ENCODE measurements at places on chromosomes 7 and 10. TPM values are rescaled to one million over a fixed set of nuclear protein-coding genes. Genes with fewer than 3 reads are reported as not detected.

Gene AQP1
- total RNA-seq, result 1.2 TPM

Gene HIP1
- 31.3 TPM for total RNA-seq

Gene PAPSS2
- 19.0 TPM for total RNA-seq

Gene CH25H
- total RNA-seq, result not detected

Gene UCN3
- not detected for total RNA-seq

Gene ZEB1
- 44.0 TPM for total RNA-seq

Gene ANKIB1
- 24.0 TPM for total RNA-seq

Gene TBRG4
- 116 TPM for total RNA-seq

Gene PAX2
- total RNA-seq, result not detected

Gene TMEM184A
- 1.6 TPM for total RNA-seq

Gene TMEM273
- not detected for total RNA-seq

Gene GRM3
- total RNA-seq, result 0.11 TPM

Gene CEP55
- 62.9 TPM for total RNA-seq

Gene UPK3B
- total RNA-seq, result 3.9 TPM

Gene GRID1
- total RNA-seq, result 0.04 TPM

Gene SHTN1
- 9.5 TPM for total RNA-seq

Gene CDK1
- total RNA-seq, result 64.7 TPM

Gene ZNF746
- total RNA-seq, result 21.9 TPM

Gene GBX1
- total RNA-seq, result not detected

Gene DDC
- total RNA-seq, result 0.19 TPM

Gene ACTR3C
- total RNA-seq, result not detected

Gene SAMD9
- total RNA-seq, result 5.9 TPM

Gene IDI1
- 20.6 TPM for total RNA-seq

Gene AP1S1
- total RNA-seq, result 361 TPM
